ENCODE measurements at places on chromosomes 5 and 9.

DNA sequence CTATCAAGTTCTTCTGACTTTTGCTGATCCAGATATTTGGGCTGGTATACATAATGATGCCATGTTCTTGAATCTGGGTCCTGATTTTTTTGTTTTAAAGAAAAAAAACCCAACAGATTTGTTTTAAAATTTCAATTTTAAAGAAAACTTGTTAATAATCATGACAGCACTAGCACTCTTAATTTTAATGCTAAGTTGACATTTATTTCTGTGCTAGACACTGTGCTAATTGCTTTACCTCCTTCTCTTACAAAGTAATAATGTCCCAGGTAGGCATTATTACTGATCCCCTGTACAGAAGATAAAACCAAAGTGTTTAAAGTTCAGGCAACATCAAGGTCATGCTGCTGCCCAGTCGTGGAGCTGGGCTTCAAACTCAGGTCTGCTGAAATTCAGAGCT lies 101.9 kb downstream of the ZNF608 start:
- DNase-seq, result no peak

- DNase-seq, result no peak
Measured at GRCh38 chr5:81906086-81906485, 65.7 kb upstream of the ATG10 start.

- DNase-seq, result no peak
Measured at GRCh38 chr5:149257889-149258705, 13.6 kb upstream of the AFAP1L1 start.

DNA sequence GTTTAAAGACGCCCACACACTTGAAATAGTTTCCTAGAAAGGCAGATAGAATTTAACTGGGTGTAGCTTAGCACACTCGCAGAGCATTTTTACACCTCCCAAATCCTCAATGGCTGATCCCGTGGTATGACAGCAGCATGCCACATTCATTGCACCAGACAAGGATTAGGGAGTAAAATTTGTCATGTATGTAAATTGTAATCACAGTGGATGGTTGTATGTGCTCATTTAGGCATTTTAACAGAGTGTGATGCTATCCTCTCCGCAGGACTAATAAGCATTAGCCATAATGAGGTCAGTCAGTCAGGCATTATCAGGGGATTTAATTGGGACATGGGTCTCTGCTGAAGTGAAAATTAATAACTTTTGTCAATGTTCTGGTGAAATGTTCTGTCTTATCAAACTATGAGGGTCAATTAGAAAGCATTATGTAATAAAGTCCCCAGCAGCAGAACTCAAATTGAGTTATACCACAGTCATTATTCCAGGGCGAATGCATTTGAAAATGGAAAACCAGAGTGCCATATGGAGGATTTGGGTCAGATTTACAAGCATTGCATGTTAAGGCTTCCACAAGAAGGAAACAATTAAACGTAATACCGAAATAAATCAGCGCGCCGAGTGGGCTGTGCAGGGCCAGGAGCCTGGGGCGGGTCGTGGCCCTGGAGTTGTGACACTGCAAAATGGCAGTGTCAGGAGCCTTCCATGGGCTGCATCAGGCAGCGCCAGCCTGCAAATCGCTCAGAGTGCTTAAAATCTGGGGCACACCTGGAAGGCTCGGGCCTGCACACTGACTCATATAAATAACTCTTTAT lies 602.2 kb downstream of the BNC2 start:
- DNase-seq, result no peak

DNA sequence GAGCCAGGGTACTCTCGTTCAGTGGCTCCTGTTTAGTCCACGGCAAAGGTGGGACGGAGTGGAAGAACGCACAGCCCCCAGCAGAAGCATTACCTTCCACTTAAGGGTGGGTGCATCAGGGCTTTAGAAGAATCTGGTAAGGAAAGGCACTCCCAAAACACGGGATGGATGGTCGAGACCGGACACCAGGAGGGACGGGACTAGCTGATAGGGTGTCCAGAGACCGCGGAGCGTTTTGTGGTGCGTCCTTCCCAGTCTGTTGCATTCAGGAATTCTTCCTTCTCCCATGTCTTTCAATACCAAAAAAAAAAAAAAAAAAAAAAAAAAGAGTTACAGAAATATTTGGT lies 545 bp upstream of the CTSV start:
- no peak for DNase-seq

DNA sequence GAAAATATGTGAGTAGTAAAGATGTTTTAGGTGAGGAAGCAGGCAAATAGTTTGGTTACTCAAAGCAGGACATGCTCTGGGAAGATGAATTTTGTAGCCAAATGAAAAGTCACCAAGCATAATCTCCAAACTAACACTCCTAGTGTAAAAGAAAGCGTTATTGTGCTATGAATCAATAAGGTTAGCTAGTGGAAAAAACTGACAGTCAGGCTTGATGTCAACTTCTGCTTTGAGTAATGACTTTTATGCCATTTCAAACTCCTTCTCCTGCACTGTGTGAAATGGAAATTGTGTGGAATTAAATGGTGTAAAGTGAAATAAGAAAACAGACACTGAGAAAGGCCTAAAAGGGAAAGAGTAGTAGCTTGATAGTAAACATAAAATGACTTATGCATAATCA lies 637.2 kb upstream of the DMAC1 start:
- DNase-seq, result no peak

DNA sequence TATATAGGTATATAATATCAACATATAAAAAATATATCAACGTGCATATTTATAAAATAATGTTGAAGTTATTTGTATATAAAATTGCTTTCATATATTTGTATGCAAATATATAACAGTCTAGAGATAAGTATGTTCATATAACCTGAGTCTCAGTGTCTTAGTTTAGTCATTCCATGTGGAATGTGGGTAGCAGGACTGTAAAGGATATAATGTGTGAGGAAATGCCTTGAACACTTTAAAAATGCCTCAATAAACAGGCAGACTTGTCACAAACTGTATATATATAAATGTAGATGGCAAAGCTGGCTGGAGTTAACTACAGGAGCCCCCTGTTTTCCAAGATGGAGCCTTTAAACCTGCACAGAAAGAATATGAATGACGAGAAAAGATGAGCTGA lies 48.4 kb downstream of the CCDC125 start:
- DNase-seq, result no peak

- no peak for DNase-seq
Measured at GRCh38 chr5:150303660-150304386, 1.1 kb upstream of the ARSI start.

DNA sequence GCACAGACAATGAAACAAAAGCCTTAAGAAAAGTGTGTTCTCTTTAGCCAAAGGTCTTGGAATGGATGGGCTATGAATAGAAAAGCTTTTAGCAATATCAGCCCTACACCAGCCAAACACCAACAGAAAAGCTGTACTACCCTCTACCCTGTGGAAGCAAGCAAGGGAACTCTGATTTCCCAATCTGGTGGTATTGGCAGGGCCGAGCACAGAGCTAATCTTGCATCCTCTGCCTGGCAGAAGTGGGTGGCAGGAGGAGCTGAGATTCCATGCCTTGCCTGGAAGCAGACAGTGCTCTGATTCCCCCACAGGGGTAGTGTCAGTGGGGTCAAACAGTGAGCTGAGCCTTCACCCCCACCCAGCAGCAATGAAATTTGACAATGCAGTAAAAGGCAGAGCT lies 29.6 kb upstream of the ZNF782 start:
- DNase-seq, result no peak

- DNase-seq, result no peak
Measured at GRCh38 chr5:121399879-121400278, 451.8 kb upstream of the FTMT start.

GRCh38 chr9:33164138-33164809 lies 2.9 kb downstream of the B4GALT1 start:
- DNase-seq, result no peak

DNA sequence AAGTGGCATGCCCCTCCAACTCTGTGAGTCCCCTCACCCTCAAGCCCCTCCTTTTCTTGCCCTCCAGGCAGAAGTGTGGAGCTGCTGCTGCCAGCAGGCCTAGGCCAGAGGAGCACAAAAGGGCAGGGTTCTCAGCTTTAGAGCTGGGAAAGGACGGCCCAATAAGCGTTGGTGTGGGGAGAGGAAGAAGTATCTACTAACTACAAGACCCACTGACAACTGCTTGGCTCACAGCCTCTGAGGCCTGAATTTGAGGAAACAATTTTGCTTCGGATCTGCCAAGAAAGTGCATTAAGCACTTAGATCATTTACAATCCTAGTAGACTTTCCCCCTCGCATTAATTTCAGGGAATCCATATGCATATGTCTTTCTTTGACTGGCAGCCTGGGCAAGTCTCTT lies 179.4 kb downstream of the SNX18 start:
- DNase-seq, result no peak

All from MM.1S (cell line).